ENCODE measurements at places on chromosomes 2 and 18. TPM values are rescaled to one million over a fixed set of nuclear protein-coding genes. Genes with fewer than 3 reads are reported as not detected.

The INHBB gene
- total RNA-seq = 0.09 TPM

- no peak for DNase-seq
Measured at GRCh38 chr2:235555371-235555770, 61.5 kb downstream of the AGAP1 start.

DNA sequence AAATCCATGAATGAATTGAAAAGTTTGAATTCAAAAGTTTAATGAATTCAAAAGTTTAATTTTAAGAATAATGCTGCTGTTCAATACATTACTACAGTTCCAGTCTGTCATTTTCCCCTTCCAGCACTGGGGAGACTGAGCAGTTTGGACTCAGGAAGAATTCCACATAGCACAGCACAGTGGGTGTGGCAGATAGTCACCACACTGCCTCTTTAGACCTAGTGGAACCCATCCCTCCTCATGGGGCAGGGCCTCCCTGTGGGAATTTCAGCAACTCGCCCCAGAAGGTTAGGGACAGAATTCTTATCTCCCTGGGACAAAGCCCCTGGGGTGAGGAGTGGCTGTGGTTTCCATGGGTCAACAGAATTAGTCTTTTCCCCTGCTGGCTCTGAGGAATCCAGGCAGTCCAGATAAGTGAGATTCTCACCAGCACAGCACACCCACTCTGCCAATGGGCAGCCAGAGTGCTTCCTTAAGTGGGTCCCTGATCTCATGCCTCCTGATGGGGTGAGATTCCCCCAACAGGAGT is 442.0 kb upstream of the SYT4 start:
- no peak for DNase-seq

DNA sequence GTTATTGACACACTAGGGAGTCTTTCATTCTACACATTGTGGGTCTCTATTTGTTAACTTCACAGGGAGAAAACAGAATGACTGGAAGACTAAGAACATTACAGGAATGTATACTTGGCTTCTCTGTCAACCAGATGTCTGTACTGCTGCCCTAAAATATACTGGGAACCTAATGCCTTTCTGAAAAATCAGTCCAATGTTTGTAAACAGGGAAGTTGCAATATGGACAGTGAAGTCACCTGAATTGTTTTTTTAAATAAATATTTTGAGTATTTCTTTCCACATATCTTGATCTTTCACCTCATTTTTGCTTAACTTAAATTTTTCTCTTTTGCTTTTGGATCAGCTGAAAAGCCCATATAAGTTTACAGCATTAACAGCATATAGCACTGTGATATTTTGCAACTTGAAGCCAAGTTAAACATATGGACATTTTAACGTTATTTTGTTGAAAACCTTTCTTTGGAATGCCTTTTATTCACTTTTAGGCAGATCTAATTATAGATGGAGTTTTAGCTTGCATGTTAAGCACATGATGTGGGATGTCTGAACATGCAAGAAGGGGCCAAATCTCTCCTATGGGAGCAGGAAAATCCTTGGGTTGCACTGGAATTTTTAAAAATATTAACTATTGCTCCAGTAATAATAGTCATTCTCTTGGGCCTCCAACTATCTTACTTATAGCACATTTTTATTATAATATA is 137.7 kb upstream of the TWIST2 start:
- no peak for DNase-seq

GRCh38 chr2:76953733-76954347 is 568.3 kb downstream of the LRRTM4 start:
- no peak for DNase-seq

DNA sequence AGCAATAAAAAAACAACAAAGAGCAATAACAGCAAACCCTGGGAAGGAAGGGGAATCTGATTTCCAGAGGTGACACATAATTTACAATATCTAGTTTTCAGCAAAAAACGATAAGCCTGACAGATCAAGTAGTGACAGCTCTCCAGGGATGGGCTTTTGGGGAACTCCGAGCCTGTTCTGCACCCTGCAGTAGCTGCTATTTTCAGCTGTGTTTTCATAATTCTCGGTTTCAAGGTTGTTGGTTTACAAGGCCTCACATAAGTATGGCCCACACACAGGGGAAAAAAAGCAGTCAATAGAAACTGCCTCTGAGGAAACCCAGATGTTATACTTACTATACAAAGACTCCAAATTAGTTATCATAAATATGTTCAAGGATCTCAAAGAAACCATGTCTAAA is 67.7 kb upstream of the CTLA4 start:
- DNase-seq = no peak

- peak; percentile 87 for DNase-seq
Measured at GRCh38 chr18:58590254-58590653, 38.6 kb downstream of the ALPK2 start.
